ENCODE measurements at places on chromosomes 11 and 22. TPM values are rescaled to one million over a fixed set of nuclear protein-coding genes. Genes with fewer than 3 reads are reported as not detected.

FGF19 gene
- total RNA-seq = not detected

ZNF280B gene
- 2.6 TPM for total RNA-seq

GNG3 gene
- not detected for total RNA-seq

CD6 gene
- 222 TPM for total RNA-seq

MUC6 gene
- not detected for total RNA-seq

CSRP3 gene
- not detected for total RNA-seq

ASRGL1 gene
- 12.4 TPM for total RNA-seq

PRRG4 gene
- 0.26 TPM for total RNA-seq

PPFIBP2 gene
- total RNA-seq = 12.1 TPM

DNA sequence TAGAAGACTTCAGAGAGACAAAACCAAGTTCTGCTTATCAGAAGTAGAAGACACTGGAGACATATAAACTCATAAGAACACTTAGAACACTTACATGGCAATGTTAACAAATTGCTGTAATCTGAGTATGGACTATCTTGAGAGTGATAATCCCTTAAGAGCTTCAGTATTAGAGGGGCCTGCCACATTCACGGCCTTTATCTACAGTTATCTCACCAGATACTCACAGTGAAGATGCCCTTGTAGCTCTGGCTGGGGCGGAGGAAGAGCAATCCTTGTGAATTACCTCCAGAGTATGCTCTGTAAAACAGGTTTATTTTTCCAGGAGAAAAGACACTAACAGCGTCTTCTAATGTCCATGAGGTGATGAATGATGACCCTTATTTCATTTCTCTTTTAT lies 762.8 kb downstream of the FAM181B start:
- H3K4me3 ChIP-seq = no peak overlapping the region
- no peak overlapping the region for H3K27ac ChIP-seq
- H3K36me3 ChIP-seq = no peaks in the 10 kb centered on the region
- no peak for DNase-seq
- H3K4me1 ChIP-seq = no peaks in the 10 kb centered on the region

DNA sequence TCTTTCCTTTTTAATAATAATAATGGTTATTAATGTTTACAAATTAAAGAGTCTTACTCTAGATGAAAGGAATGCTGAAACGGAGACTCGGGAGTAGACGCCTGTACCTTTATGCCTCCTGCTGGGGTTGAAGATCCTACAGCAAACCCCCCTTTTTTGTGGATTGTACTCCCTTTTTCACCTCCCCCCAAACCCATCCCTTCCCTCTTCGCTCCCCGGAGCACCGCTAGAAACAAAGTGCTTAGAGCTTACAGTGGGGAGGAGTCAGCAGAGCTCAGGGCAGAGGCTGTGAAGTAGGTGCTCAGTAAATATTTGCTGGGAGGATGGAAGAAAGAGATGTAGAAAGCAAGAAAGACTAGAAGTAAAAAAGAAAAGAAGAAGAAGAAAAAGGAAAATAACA lies 169.7 kb downstream of the NXPE2 start:
- H3K36me3 ChIP-seq = no peaks in the 10 kb centered on the region
- no peak overlapping the region for H3K4me3 ChIP-seq
- no peak for DNase-seq
- no peak overlapping the region for H3K27ac ChIP-seq
- H3K27me3 ChIP-seq = no peaks in the 10 kb centered on the region

DNA sequence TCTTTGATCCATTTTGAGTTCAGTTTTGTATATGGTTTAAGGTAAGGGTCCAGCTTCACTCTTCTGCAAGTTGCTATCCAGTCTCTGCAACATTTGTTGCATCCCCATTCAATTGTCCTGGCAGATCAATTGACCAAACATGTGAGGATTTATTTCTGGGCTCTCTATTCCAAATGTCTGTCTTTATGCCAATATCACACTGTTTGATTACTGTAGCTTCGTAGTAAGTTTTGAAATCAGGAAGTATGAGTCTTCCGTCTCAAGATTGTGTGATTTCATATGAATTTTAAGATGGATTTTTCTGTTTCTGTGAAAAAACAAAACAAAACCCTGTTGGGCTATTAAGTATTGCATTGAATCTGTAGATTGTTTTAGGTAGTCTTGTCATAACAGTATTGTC lies 17.0 kb downstream of the APLP2 start:
- no peak overlapping the region for H3K27ac ChIP-seq
- no peaks in the 10 kb centered on the region for H3K36me3 ChIP-seq
- peaks cover 4% of the 10 kb centered on the region for H3K27me3 ChIP-seq
- no peak for DNase-seq
- H3K4me1 ChIP-seq = no peaks in the 10 kb centered on the region

GRCh38 chr11:70536051-70536877 lies 137.9 kb downstream of the CTTN start:
- no peak for DNase-seq
- no peak overlapping the region for H3K27ac ChIP-seq
- no peaks in the 10 kb centered on the region for H3K36me3 ChIP-seq
- no peak overlapping the region for H3K4me3 ChIP-seq

- H3K36me3 ChIP-seq = no peaks in the 10 kb centered on the region
- H3K4me3 ChIP-seq = peak overlapping the region; percentile 15
- H3K27me3 ChIP-seq = peaks cover 34% of the 10 kb centered on the region
Measured at GRCh38 chr11:68855205-68855981, 13.7 kb upstream of the CPT1A start.

GRCh38 chr11:102983486-102983885 lies 28.0 kb upstream of the MMP13 start:
- DNase-seq = no peak
- no peak overlapping the region for H3K27ac ChIP-seq
- H3K27me3 ChIP-seq = peaks cover 10% of the 10 kb centered on the region
- H3K4me1 ChIP-seq = peaks cover 6% of the 10 kb centered on the region
- no peaks in the 10 kb centered on the region for H3K36me3 ChIP-seq

DNA sequence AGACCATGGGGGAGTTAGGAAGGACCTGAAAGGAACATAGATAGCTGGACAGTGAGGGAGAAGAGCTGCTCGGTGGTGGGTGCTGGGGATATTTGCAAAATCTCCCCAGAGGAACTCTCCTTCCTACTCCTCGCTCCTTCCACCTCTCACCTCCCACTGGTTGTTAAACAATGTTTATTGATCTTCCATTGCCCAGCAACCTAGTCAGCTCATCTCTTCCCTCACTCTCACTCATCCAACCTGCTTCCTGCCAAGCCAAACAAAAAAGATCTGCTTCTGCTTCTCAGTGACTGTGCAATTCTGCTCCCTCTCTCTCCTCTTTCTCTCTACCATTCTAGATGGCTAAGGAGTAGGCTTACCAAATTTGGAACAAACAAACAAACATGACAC lies 115.0 kb downstream of the SLC1A2 start:
- H3K4me1 ChIP-seq = peaks cover 19% of the 10 kb centered on the region
- peaks cover 4% of the 10 kb centered on the region for H3K36me3 ChIP-seq
- H3K27me3 ChIP-seq = no peaks in the 10 kb centered on the region
- H3K4me3 ChIP-seq = no peak overlapping the region
- no peak overlapping the region for H3K27ac ChIP-seq

GRCh38 chr11:69233744-69234570 lies 60.0 kb upstream of the MYEOV start:
- H3K4me3 ChIP-seq = no peak overlapping the region
- H3K27me3 ChIP-seq = no peaks in the 10 kb centered on the region
- no peak for DNase-seq
- no peak overlapping the region for H3K27ac ChIP-seq

DNA sequence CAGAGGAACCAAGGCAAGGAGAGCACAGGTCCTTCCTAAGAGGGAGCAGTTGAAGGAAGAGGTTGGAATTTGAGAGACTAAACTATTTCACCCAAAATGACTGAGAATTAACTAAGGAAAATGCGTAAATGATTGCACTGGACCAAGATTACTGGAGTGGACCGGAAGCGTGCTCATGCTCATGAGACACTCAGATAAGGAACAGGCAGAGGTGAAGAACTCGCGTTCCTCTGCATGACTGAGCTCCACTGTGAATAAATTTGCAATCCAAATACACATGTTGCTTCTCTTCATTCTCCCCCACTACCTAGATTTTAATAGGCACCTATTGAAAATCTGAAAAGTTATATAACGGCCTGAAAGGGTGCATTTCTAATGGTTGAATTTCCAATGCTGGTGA lies 207.0 kb downstream of the KIRREL3 start:
- H3K27ac ChIP-seq = no peak overlapping the region
- H3K4me1 ChIP-seq = no peaks in the 10 kb centered on the region
- no peak overlapping the region for H3K4me3 ChIP-seq
- no peaks in the 10 kb centered on the region for H3K36me3 ChIP-seq
- H3K27me3 ChIP-seq = no peaks in the 10 kb centered on the region

DNA sequence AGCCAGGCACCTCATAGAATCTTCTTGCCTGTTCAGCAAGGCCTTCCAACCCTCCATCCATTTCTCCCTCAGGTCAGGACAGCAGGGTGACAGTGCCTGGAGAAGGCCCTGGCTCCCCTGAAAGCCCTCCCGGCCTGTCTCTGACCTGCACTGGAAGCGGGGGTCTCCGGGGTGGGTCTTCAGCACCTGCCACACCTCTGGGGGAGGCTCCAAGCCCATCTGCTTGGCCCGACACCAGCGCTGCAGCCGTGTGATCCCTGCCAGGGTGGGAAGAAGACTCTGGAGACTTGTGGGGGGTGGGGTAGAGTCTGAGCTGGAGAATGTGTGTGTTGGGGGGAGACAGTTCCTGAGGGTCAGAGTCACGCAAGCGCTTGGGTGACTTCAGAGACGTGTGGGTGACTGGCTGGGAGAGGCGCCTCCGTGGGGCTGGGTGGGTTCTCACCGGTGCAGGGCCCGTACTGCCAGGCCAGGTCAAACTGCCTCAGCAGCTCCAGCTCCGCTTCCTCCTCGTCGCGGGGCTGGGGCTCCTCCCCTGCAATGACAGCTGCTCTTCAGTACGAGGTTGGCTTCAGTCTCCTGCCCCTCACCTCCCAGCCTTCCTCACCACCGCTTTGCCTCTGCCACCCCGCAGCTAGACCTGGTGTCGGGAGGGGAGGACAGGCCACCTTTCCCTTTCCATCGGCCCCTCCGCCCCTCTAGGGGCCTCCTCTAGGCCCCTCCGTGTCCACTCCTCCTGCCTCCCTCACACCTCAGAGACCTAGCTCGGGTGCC lies 615 bp downstream of the POLD4 start:
- H3K36me3 ChIP-seq = peaks cover 8% of the 10 kb centered on the region
- H3K27ac ChIP-seq = peak overlapping the region; percentile 99
- peaks cover 42% of the 10 kb centered on the region for H3K4me1 ChIP-seq
- peak; percentile 78 for DNase-seq
- peaks cover 4% of the 10 kb centered on the region for H3K27me3 ChIP-seq
- H3K4me3 ChIP-seq = peak overlapping the region; percentile 93

DNA sequence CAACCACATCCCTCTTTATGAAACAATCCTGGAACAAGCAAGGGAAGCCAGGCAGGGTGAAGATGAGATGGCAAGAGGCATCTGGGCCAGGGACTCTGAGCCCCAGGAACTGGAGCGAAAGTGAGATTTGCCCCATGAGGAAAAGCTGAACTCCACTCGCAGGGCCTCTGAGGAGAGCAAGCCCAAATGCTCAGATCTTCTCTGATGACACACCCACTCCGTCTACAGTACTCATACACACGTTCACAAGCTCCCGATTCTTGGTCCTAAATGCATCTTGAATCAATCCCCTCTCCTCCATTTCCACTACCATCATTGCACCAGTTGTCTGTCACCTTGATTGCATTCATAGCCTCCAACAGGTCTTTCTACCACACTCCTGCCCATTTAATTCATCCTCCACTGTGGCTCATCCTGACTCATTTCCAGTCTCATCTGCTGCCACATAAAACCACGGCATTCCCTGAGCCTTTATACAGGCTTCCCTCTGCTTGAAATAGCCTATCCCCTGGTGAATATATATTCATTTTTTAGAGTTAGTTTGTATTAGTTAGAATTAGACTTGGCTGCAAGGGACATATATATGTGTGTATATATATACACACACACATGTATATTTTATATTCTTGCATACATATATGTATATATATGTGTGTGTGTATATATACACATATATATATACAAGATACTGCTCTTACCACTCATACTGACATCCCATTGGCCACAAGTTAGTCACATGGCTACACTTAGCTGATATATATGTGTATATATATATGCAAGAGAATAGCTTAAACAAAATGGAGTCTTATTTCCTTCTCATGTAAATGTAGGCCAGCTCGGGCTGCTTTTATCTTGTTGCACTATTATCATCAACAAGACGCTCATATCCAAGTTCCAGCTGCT lies 1.4 kb upstream of the APOA5 start:
- H3K4me1 ChIP-seq = peaks cover 20% of the 10 kb centered on the region
- DNase-seq = no peak
- H3K27me3 ChIP-seq = peaks cover 9% of the 10 kb centered on the region
- H3K4me3 ChIP-seq = no peak overlapping the region
- H3K27ac ChIP-seq = no peak overlapping the region

DNA sequence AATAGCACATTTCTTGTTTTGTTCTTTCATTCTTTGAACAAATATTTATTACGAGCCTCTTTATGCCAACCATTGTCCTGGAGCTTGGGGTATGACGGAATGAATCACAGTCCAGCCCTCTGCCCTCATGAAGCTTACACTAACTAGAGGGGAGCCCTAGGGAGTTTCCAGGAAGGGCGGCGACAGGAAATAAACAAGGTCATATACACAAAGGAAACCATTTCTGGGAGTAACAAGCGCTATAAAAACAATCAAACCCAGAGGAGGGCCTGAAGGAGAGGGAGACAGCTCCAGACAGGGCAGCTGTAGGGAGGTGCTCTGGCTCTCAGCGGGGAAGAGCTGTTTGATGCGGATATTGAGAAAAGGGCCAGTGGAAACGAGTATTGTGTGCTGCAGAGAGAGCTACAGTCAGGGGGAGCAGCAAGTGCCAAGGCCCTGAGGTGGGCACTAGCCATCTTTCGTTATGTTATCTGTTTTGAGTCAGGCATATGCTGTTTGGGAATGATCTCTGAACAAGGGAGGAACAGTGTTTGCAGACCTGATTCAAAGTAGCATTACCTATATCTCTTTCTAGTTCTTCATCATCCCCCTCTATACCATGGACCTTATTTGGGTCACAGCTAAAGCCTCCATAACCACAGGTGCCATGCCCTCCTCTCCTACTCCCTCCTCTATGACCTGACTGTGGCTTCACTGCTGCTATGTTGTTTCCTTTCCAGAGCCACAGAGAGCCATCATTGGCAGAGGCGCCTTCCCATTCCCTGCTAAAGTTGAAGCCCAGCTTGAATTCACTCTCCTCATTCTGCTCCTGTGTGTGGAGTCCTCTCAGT lies 15.3 kb upstream of the ZBTB16 start:
- H3K4me3 ChIP-seq = no peak overlapping the region
- peaks cover 17% of the 10 kb centered on the region for H3K4me1 ChIP-seq
- H3K27ac ChIP-seq = peak overlapping the region; percentile 26
- DNase-seq = no peak
- H3K27me3 ChIP-seq = peaks cover 17% of the 10 kb centered on the region
- no peaks in the 10 kb centered on the region for H3K36me3 ChIP-seq

Data from activated CD8-positive, alpha-beta T cell treated with anti-CD3 and anti-CD28 coated beads, Interleukin-2, amount 10 ng/mL, durations not matched to agents 7 days and 5 days (primary cell).